ENCODE measurements at places on chromosomes 1 and 21.

DNA sequence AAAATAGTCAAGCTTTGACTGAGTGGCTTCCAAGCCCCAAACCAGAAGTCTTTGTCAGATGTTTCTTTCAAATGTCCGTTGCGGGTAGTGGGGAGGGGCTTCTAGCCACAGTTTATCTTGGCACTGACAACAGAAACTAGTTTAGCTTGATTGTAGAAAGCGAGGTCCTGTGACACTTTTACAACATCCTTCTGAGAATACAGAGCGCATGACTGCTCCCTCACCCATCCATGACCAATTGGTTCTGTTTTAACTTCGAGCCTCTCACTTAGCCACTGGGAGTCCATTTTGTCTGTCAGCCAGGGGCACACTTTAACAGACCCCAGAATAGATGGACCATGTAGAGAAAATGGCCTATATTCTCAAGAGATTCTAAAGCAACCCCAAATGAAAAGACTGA, 199.2 kb upstream of the ST6GALNAC5 start:
- no peak for DNase-seq

- DNase-seq = no peak
Observed at GRCh38 chr1:97636941-97637340, 283.9 kb downstream of the DPYD start.

DNA sequence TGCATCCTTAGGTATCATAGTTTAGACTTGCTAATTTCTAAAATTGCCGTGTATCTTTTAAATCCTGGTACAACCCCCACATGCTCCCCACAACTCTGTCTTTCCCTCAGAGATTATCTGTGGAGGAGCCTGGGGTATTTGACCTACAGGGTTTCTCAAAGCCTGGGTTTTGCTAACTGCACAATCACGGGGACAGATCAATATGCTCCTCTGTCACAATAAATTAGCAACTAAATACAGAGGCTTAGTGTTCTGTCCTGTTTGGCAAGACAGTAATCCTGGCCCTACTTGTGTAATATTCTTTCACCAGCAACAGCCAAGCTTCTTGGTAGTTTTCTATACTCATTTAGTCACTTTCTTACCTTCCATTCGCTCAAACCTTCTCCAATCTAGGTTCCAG, 8.5 kb downstream of the ECHDC2 start:
- no peak for DNase-seq

DNA sequence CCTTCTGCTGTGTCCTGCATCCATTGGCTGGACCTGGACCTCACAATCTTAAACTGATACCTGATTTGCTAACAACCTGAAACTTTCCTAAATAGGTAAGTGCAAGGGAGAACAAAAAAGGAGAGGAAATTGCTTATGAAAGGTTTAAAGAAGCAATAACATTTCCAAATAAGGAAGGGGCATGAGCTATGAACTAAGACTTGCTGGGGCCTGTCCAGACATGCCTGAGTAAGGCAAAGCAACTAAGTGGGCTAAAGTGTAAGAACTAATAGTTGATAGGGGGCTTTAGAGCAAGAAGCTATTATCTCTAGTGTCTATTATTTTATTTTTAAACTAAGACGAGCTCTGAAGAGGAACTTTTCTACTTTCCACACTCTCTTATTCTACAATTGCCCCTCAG, 11.6 kb downstream of the JMJD4 start:
- no peak for DNase-seq

DNA sequence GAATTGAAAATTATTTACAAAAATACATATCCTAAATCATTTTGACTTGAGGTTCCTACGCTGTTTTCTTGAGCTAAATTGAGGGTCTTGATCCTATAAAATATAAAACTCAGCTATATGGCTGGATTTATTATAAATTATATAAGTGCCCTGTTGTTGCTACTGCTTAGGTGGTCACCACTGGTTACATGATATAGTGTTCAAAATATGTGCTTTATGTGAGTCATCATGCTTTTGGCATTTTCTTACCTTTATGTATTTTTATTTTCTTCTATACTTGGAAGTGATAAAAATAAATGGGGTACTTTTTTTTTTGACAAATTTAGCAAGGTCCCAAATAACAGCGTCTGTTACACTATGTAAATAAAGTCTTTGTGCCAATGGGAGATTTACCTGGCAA, 31.1 kb upstream of the PTPRC start:
- no peak for DNase-seq

- DNase-seq = no peak
Observed at GRCh38 chr1:214473862-214474261, 77.5 kb downstream of the PTPN14 start.

GRCh38 chr21:29224006-29224405, 74.7 kb upstream of the BACH1 start:
- DNase-seq = no peak

DNA sequence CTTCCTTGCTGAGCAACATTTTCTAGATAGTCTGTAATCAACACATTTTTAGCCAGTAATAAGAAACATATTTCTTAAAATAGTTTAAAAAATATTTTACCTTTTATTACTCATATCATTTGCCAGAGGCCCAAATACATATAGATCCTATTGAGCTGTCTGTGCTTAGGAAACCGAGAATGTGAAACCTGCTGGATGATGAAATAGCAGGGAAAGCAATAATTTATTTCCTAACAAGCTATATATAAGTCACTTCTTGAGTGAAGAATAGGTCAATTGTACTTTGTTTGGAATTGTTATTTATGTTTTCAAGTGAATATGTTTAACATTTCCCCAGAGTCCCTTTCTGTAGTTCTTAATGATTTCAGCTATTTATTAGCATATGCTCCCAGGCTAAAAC, 339.9 kb upstream of the TMPRSS15 start:
- no peak for DNase-seq

- DNase-seq = no peak
Observed at GRCh38 chr21:44881198-44881872, 7.8 kb upstream of the PTTG1IP start.

DNA sequence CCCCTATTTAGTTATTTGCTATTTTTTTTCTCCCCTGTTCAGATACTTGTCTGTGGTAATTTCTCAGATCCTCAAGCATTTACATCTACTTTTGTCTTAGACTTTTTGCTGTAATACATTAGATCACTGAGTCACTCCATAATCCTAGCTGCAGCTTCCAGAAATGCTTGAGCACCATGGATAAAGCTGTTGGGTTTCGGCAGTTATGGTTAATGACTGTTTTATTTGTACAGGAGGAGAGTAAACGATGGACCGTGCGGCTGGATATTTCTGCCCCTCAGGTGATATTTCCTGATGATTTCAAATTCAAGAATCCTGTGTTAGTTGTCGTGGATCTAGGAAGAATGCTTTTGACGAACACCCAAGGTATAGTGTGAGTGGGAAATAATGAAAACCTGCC, 42.9 kb downstream of the VPS13D start:
- no peak for DNase-seq

GRCh38 chr1:12001996-12002493, 17.3 kb upstream of the MIIP start:
- no peak for DNase-seq

- no peak for DNase-seq
Observed at GRCh38 chr1:113870778-113871177, 734 bp downstream of the PTPN22 start.

GRCh38 chr1:5743435-5744095, 248.7 kb downstream of the NPHP4 start:
- no peak for DNase-seq

DNA sequence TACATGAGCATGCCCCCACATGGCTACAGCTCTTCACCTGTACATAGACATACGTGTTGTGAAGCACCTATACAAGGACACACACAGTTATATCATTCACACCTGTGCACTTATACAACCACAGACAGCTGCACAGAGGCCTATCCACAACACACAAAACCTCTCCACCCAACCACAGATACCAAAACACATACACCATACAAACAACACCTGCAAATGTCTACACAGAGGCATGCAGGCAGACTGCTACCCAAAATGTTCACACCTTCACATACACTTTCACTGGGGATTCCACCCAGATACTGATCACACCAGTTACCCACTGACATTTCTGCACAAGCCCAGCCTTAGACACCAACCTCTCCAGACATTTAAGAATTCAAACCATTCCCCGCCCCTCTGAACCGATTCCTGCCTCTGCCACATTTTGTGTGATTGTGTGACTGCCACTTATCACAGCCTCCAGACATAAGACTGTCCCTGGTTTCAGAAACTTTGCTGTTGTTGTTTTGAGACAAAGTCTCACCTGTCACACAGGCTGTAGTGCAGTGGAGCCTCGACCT, 2.0 kb downstream of the C1orf232 start:
- DNase-seq = no peak

- no peak for DNase-seq
Observed at GRCh38 chr1:153312570-153313186, at the start of gene PGLYRP3. Gene PGLYRP3, minus strand, starts transcription at chr1:153312952. Its CDS starts 2,287 bp downstream, at chr1:153310665.

- no peak for DNase-seq
Observed at GRCh38 chr1:230857822-230858221, 10.5 kb downstream of the C1orf198 start.

DNA sequence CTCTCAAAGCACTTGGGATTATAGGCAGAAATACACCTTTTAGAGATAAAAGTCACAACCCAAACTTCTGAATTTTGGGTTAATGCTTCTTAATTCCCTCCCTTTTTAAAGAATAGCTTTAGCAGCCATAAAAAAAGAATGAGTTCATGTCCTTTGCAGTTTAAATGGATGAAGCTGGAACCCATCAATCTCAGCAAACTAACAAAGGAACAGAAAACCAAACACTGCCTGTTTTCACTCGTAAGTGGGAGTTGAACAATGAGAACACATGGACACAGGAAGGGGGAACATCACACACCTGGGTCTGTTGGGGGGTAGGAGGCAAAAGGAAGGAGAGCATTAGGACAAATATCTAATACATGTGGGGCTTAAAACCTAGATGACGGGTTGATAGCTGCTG, 55.8 kb downstream of the SLC27A3 start:
- no peak for DNase-seq

All from activated T-cell treated with anti-CD3 and anti-CD28 coated beads for 24 hours (primary cell).